Activated CD4-positive, alpha-beta T cell treated with anti-CD3 and anti-CD28 coated beads, Interleukin-2, Interleukin-4, amounts not matched to agents 100 ng/mL and 50 ng/mL, durations not matched to agents 16 hours and 8 hours (primary cell): ENCODE measurements at places on chromosomes 12 and 14.

GRCh38 chr12:72135021-72135301 lies 137.2 kb upstream of the TRHDE start:
- DNase-seq: no peak

- peak; percentile 10 for DNase-seq
Measured at GRCh38 chr12:74889563-74890236, 319.9 kb downstream of the KCNC2 start.

DNA sequence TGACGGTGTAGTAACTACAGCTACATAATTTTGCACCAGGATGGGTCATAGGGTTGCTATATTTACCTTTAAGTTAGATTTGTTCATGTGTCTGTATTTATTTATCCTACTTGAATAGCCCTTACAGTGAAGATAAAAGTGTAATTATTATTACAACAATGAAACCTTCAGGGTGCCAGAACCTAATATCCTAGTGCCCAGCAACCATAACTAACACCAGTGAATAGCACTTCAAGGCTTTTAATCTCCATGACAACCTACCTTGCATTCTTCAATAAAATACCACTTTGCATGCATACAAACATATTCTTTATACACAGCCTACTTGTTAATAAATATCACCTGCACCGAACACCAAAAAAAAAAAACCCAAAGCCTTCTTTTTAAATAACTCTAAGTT lies 58.7 kb upstream of the G2E3 start:
- DNase-seq: no peak

GRCh38 chr12:40730281-40730680 lies 38.0 kb downstream of the CNTN1 start:
- no peak for DNase-seq

DNA sequence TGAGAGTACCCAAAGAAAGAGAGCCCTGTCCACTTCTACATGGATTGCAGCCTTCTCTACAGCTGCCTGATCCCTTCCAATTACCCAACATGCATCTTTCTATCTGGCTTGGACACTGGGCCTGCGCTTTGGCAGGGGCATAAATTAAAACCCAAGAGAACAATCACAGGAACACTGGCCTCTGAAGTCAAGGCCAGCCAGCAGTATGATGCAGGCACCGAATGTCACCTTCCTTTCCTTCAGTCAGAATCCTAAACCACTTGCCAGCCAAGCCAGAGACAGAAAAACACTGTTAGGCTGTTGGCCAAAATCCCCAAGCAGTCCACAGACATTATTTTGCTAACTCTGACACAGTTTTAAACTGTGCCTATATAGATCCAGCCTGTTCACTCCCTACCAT lies 113.7 kb downstream of the DUSP6 start:
- DNase-seq: no peak

GRCh38 chr14:74841230-74842207 lies 34.4 kb downstream of the PROX2 start:
- peak; percentile 71 for DNase-seq

DNA sequence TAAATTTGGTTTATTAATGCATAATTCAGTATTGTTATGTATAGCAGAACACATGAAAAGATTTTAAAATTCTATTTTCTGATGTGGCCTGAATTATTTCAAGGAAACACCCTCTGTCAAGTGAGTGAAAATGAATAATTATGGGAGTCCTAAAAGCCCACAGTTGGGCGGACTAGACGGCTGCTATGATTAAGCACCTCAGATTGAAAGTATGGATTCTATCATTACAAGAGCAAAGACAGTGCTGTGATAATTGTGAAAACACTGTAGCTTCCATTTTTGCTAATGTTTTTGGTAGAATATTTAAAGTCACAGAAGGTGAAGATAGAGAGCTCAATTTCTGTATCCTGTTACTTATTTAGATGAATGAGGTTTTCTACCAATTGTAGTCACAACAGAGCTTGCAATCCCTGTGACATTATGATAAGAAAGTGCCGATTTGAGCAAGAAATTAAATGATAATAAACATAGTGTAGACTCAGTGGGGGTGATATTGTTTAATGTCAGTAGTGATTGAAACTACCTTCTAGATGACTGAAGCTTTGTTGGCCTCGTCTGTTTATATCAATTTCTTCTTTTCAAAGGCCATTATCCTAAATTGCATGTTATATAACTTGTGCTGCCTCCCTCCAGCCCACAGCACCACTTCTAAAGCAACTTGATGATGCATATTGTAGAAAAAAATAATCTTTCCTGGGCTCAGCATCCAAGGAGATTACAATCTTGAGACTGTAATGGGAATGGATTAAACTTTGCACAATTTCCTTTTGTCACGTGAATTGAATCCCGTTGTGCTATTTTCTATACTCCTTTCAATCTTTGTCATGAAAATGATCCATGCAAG lies 359.8 kb downstream of the BTG1 start:
- DNase-seq: peak; percentile 54

DNA sequence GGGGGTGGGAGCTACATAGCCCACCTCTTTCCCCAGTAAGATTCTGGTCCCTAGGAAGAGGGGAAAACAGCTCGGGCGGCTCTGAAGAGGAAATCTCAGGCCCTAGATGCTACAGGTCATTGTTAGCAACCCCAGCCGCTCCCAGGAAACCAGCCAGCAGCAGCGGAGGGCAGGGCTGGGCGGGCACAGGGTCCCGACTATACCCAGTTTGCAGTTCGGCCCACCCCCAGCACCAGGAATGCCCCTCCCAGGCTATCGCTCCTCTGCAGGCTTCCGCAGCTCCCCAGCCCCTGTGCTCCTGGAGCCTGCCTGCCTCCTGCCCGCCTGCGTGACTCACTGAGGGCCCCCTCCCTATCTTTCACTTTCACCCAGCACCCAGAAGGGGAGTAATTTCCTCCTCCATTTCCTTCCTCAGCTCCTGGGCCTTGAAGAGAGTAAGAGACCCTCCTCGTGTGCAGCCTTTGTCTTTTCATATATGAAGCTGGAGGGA lies 27.2 kb upstream of the PNMA1 start:
- DNase-seq: peak; percentile 88

DNA sequence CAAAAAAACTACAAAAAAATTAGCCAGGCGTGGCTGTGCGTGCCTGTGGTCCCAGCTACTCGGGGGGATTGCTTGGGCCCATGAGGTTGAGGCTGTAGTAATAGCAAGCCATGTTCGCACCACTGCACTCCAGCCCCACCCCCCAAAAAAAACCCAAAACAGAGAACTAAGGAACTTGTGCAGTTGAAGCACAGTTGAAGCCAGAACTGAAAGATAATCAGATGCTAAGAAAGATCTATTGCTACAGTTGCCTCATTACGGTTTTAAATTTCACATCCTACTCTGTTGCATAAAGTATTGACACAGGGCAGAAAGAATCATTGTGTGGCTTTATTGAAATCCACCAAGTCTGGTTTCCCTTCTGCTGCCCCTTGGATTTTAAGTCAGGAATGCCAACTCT lies 3.8 kb downstream of the CS start:
- DNase-seq: no peak

- DNase-seq: no peak
Measured at GRCh38 chr12:58801986-58802385, 118.3 kb downstream of the LRIG3 start.

GRCh38 chr12:16187660-16188059 lies 89.8 kb downstream of the SLC15A5 start:
- DNase-seq: no peak

GRCh38 chr14:72708708-72709475 lies 185.0 kb downstream of the DPF3 start:
- no peak for DNase-seq

DNA sequence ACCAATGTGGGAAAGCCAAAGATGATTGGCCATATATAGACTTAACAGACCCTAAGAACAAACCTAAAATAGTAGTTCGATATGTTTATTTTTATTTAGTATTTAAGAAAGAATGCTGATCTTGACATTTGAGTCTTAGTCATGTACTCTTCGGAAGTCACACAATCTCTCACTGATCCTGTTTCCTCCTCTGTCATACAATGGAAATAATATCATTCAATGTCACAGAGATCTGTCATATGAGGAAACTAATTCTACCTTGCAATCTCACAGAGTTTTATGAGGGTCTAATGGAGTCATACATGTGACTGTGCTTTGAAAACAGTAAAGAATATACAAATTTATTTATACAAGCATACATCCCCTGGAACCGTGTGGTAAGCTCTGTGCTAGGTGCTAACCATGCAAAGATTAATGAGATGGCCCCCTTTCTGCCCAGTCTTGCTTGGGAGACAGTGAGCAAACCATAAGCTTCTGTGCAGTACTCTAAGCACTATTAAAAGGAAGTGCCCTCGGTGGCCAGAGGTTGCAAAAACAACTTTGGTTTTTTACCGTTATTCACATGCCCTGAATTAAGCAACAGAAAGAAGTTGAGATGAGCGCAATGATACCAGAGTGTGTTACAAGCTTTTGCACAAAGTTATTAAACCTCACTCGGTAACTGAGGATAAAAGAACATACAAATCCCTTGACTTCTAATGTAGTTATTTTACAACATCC lies 1.7 kb upstream of the LIN7A start:
- no peak for DNase-seq

GRCh38 chr14:59091976-59092375 lies 96.5 kb upstream of the DAAM1 start:
- no peak for DNase-seq

DNA sequence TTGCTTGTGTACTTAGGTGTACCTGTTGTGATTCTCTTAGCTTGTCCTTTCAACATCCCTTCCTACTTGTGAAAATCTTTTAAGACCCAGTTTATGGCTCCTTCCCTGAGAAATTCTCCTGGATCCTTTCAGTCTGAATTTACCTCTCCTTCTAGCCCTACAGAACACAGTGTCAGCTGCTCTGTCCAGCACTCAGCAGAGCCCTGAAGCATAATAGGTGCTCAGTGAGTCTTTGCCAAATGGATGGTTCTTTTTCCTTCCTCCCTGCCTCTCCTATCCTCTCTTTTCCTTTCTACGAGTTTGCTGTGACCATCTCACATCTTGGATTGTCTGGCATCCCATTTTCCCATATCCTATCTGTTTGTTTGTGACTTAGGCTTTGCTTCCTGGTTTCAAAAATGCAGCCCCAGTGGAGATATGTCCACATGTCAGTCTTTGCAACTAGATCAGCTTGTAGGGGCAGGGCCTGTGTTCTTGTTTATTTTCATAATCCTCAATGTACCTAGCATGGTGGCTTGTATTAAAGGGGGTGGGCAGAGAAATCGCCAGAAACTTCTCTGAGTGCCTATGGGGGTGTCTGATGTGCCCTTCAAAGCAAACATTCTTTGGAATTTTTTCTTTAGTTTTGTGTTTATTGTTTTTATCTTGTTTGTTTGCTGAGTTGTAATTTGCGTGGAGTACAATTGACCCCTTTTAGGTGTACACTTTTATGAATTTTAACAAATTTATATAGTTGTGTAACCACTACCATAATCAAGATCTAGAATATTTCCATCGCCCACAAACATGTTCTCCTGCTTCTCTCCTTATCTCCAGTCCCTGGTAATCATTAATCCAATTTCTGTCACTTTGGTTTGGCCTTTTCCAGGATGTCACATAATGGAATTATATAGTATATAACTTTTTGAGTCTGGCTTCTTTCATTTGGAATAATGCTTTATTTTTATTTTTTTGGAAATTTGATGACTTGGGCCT lies 62.8 kb downstream of the SMOC1 start:
- no peak for DNase-seq

GRCh38 chr12:124829708-124830304 lies 33.9 kb downstream of the SCARB1 start:
- DNase-seq: no peak

DNA sequence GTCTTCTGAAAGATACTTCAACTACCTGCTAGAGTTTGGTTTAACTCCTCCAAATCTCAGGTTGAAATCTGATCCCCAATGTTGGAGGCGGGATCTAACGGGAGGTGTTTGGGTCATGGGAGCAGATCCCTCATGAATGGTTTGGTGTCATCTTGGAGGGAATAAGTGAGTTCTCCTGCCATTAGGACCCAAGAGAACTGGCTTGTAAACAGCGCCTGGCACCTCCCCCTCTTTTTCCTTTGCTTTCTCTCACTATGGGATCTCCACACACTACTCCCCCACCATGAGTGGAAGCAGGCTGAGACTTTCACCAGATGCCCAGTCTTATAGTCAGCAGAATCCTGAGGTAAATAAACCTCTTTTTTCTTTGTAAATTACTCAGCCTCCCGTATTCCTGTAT lies 2.5 kb downstream of the CNIH1 start:
- no peak for DNase-seq
